ENCODE measurements at places on chromosomes 11 and 22.

- DNase-seq, result no peak
Observed at GRCh38 chr11:57801183-57801485, 39.5 kb downstream of the CTNND1 start.

- peak; percentile 57 for DNase-seq
Observed at GRCh38 chr11:118610773-118611432, 3.5 kb downstream of the PHLDB1 start.

DNA sequence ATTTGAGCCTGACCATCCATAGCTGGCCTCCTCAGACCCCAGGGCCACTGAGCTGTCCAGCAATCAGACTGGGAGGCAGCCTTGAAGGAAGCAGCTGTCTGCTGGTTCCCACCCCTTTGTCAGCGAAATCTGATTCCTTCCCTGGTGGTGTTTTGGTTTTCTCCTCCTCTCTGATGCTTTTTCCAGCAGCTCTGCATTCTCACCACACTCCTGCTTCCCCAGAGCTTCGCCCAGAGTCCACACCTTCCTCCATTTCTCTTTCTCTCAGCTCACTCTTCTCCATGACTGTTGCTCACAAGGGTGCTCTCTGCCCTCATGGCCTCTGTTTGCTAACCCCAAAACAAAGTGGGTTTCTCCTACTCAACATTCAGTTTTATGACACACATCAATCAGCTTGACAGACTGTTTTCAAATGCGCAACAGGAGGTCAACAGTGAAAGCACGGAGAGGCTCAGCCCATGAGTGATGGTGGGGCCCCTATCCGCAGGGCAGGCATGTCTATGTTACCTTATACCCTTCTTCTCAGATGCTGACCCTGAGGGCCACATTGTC lies 130.6 kb upstream of the MTNR1B start:
- DNase-seq, result no peak

DNA sequence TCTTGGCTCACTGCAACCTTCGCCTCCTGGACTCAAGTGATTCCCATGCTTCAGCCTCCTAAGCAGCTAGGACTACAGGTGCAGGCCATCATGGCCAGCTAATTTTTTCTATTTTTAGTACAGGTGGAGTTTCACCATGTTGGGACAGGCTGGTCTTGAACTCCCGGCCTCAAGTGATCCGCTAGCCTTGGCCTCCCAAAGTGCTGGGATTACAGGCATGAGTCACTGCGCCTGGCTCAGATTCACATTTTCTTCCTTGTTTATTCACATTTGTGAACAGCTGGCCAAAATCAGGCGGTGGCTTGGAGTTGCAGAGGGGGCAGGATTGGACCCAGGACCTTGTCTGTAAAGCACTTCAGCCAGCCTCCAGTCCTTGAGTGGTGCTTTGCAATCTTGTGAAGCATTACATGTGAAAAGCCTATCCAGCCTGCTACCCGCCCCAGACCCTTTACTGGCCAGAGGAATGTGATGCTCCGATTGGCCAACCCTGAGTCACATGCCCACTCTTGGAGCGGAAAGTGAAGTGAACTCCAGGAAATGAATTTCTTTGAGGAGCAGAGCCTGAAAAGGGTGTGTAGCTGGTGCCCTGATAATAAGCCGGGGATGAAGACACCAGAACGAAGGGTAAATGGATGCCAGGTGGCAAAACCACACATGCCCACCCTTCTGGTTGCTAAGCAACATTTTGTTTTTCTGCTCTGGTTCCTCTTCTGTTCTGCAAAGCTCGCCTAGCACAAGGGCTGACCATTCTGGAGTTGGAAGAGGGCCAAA lies 62.6 kb upstream of the PTPRJ start:
- no peak for DNase-seq

DNA sequence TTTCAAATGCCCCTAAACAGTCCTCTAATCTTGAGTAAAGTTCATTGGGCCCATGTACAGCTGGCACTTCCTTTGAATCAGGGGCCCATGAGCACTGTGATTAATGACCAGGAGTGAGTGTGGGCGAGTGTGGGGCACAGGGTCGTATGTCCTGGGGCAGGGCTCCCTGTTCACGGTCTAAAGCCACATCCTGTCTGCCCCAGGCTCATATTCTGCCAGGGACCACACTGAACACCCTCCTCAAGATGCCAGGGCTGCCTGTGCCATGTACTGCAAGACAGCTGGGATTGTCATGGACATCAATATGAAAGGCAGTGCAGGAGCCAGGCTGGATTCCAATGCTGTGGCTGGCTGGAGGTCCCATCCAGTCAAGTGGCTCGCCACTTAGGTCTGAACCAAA lies 130.5 kb downstream of the KIRREL3 start:
- no peak for DNase-seq
